ENCODE measurements at places on chromosomes 13 and 19.
A peak's percentile ranks its signal among the peaks of the same experiment; 100 is the strongest.

GRCh38 chr13:76775088-76775740, 111.0 kb downstream of the KCTD12 start:
- DNase-seq: no peak
- no peaks in the 10 kb centered on the region for H3K36me3 ChIP-seq
- no peaks in the 10 kb centered on the region for H3K27me3 ChIP-seq
- H3K27ac ChIP-seq: no peak overlapping the region

- DNase-seq: no peak
- no peaks in the 10 kb centered on the region for H3K36me3 ChIP-seq
- no peaks in the 10 kb centered on the region for H3K27me3 ChIP-seq
- H3K27ac ChIP-seq: no peak overlapping the region
- H3K4me1 ChIP-seq: no peaks in the 10 kb centered on the region
- no peak overlapping the region for H3K4me3 ChIP-seq
These were observed 14.8 kb upstream of the MTUS2 start for GRCh38 chr13:28805193-28805819.

GRCh38 chr13:62087124-62087523, 671.5 kb upstream of the PCDH20 start:
- no peak overlapping the region for H3K4me3 ChIP-seq
- no peaks in the 10 kb centered on the region for H3K4me1 ChIP-seq
- no peaks in the 10 kb centered on the region for H3K36me3 ChIP-seq
- H3K27me3 ChIP-seq: no peaks in the 10 kb centered on the region

DNA sequence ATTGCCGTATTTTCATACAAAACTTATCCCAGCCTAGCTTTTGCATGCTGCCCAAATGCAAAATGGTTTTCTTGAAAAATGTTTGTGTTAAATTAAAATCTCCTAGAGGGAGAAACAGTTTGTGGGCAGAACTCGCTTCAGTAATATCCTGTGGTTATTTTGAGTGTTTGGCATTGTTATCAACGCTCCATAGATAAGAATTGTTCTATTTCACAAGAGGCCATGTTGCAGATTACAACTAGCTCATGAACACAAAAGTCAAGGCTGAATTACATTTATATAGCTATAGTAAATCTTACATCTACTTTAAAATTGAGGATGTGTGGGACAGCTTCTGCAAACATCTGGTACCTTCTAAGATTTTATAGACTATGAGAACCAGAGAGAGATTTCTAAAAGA, 447.9 kb downstream of the DCT start:
- H3K4me3 ChIP-seq: no peak overlapping the region
- DNase-seq: no peak

DNA sequence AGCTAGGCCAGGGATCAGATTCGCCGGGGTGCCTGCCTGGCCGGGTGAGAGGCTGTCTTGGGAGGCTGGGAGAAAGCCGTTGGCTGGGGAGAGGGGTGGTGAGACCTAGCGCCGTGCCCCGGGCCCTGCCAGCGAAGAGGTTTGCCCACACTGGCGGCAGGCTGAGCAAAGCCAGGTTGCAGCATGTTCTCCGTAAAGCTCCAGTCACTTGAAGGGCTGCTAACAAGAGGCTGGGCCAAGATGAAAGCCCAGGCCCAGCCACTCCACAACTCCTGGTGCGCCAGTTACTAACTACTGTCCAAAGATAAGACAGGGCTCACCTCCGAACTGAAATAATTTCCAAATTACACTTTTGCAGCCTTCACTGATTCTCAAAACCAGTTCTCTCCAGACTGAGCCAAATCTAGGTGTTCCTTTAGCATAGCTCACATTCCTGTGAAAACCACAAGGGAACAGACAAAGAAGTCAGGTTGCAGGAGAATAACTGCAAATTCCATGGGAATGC, 16.3 kb downstream of the ELAVL1 start:
- no peak overlapping the region for H3K27ac ChIP-seq
- peaks cover 6% of the 10 kb centered on the region for H3K36me3 ChIP-seq
- no peaks in the 10 kb centered on the region for H3K27me3 ChIP-seq

DNA sequence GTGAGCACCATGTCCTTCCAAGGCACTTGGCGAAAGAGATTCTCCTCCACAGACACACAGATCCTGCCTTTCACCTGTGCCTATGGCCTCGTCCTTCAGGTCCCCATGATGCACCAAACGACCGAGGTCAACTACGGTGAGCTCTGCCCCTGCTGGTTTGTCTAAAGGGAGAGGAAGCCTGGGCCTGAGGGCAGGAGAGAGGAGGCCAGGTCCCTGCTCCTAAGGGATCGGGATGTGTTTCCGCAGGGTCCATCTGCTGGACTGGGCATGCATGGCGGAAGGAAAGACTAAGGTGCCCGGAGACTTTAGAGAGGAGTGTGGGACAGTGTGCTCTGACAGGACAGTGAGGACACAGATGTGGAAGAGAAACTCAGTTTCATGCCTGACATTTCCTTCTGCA, 7.6 kb downstream of the SERPINE3 start:
- H3K4me3 ChIP-seq: no peak overlapping the region
- no peaks in the 10 kb centered on the region for H3K4me1 ChIP-seq
- no peak overlapping the region for H3K27ac ChIP-seq
- H3K27me3 ChIP-seq: no peaks in the 10 kb centered on the region

GRCh38 chr19:46287585-46287984, 9.3 kb upstream of the HIF3A start:
- no peaks in the 10 kb centered on the region for H3K36me3 ChIP-seq
- no peaks in the 10 kb centered on the region for H3K27me3 ChIP-seq
- H3K4me3 ChIP-seq: no peak overlapping the region
- H3K4me1 ChIP-seq: no peaks in the 10 kb centered on the region
- DNase-seq: no peak
- no peak overlapping the region for H3K27ac ChIP-seq

- no peaks in the 10 kb centered on the region for H3K36me3 ChIP-seq
- H3K4me3 ChIP-seq: no peak overlapping the region
- DNase-seq: no peak
These were observed 7.3 kb downstream of the ADPRHL1 start for GRCh38 chr13:113445791-113446487.

GRCh38 chr13:111275995-111276618, 44.3 kb upstream of the TEX29 start:
- H3K4me1 ChIP-seq: peaks cover 19% of the 10 kb centered on the region
- no peaks in the 10 kb centered on the region for H3K27me3 ChIP-seq
- no peak overlapping the region for H3K4me3 ChIP-seq
- H3K27ac ChIP-seq: no peak overlapping the region

GRCh38 chr13:94859811-94860210, 147.5 kb upstream of the SOX21 start:
- no peaks in the 10 kb centered on the region for H3K27me3 ChIP-seq
- peaks cover 16% of the 10 kb centered on the region for H3K4me1 ChIP-seq
- no peak overlapping the region for H3K27ac ChIP-seq
- H3K4me3 ChIP-seq: no peak overlapping the region
- no peaks in the 10 kb centered on the region for H3K36me3 ChIP-seq

DNA sequence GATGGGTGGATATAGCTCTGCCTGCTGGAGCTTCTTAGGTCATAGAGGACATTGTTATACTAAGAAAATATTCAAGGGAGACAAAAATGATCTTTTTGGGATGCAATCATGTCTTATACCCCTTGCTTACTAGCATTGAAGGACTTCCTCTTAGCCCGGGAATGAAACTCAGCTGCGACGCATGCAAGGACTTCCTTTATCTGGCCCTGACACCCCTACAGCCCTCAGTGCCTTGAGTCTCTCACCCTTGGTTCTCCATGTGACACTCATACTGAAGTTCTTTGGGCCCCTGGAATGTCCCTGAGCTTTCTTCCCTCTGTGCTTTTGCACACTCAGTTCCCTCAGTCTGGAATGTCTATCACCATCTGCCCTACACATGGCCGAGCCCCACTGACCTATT, 72.5 kb upstream of the MTIF3 start:
- no peak overlapping the region for H3K4me3 ChIP-seq
- H3K27ac ChIP-seq: no peak overlapping the region
- no peaks in the 10 kb centered on the region for H3K36me3 ChIP-seq
- no peaks in the 10 kb centered on the region for H3K4me1 ChIP-seq
- no peaks in the 10 kb centered on the region for H3K27me3 ChIP-seq

GRCh38 chr19:19032420-19033175, 719 bp downstream of the SUGP2 start:
- peaks cover 19% of the 10 kb centered on the region for H3K36me3 ChIP-seq
- peak overlapping the region; percentile 93 for H3K27ac ChIP-seq
- peak overlapping the region; percentile 89 for H3K4me3 ChIP-seq
- peaks cover 42% of the 10 kb centered on the region for H3K4me1 ChIP-seq
